ENCODE measurements at places on chromosomes 12 and 14.
A peak's percentile ranks its signal among the peaks of the same experiment; 100 is the strongest.

- no peak for DNase-seq
These were observed 9.0 kb downstream of the DYNC1H1 start for GRCh38 chr14:101973356-101973755.

DNA sequence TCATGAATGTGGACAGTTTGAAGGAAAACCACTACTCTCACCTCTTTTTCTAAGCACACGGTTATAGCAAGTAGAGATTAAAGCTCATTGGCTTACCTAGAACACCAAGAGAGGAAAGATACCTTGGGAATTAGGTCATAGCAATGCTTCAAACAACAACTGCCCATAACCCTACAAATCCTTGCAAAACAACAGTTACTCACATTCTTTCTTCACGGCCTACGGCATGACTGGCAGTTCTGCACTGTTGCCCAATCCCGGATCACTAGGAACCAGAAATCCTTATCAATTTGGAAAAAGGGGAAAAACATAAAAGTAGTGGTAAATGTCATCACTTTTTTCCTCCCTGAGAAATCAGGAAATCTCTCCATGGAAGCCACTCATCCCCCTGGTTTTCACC is 9.6 kb upstream of the ISM2 start:
- peak; percentile 95 for DNase-seq

GRCh38 chr14:89626233-89626806 is 209.3 kb upstream of the FOXN3 start:
- DNase-seq, result no peak

- peak; percentile 26 for DNase-seq
These were observed 441 bp downstream of the PDE3A start for GRCh38 chr12:20368651-20369304.

- DNase-seq, result peak; percentile 83
These were observed at the start of gene SLC2A3 for GRCh38 chr12:7935590-7936581. TSS of gene SLC2A3 (minus strand) at chr12:7936187. CDS start at chr12:7936034, 153 bp downstream.

DNA sequence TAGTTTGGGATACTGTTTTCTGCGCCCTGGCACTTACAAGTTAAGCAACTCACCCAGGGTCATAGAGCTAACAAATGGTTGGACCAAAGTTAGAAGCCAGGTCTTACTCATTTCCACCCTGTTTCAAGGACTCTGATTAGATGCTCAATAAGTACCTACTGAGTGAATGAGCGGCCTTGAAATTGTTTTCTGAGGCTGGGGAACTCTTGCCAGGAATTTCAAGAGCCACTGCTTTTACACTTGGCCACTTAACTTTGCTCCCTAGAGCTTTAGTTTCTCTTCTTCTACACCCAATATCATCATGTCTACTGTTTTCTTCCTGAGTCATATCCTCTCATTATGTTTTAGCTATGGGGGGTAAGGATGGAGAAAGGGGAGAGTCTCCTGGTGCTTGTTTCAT is 431.6 kb downstream of the ZFP36L1 start:
- peak; percentile 73 for DNase-seq

- no peak for DNase-seq
These were observed 28.1 kb upstream of the CD9 start for GRCh38 chr12:6172086-6172485.

DNA sequence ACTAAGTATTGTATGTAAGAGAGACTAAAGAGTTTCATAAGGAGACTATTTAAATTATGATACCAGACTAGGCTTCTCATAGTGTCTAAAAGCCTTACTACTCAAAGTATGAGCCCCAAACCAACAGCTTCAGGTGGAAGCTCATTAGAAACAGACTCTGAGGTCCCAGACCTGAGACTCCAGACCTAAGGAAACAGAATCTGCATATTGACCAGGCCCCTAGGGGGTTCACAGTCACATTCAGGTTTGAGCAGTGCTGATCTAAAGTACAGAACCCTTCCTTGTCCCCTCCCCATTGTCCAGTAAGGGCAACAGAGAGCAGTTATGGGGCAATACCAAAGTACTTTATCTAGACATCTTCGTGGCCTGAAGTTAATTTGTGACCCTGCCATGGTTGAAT is 87.7 kb downstream of the SSPN start:
- no peak for DNase-seq

GRCh38 chr12:68074306-68075027 is 85.1 kb downstream of the IFNG start:
- DNase-seq, result no peak

- DNase-seq, result no peak
These were observed 14.3 kb downstream of the RNF212B start for GRCh38 chr14:23252006-23252405.

DNA sequence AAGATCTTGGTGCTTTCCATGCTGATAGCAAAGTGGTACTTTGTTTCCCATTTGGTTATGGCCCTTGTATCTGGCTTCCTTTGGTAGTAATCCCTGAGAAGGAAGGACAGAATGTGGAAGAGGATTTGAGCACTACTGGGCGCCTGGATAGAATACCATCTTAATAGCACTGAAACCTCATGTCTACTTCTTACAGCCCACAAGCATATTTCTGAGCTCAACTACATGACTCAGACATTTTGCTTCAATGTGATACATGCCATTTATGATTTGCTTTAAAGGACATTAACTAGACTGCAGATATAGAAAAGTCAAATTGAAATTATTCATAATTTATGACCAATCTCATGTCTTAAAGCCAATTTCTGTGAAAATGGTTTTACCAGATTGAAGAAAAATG is 80.4 kb downstream of the LIN7A start:
- DNase-seq, result no peak

DNA sequence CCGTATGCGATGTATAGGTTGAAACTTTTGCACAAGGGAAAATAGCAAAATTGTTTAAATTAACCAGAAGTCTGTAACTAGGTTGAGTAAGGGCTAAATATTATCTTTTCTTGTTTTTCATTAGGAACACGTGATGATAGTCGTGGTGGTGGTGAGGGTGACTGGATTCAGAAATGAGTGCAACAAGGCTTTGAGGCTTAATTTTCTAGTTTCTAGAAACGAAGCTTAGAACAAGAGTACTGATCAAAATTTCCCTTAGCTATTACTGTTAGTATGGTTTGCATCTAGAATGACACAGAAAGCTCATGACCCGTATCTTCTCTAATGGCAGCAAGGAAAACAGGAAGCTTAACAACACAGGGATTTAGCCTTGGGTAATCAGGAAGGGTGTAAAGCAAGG is 7.0 kb downstream of the SLIRP start:
- DNase-seq, result no peak

GRCh38 chr12:111733340-111733915 is 33.3 kb upstream of the ALDH2 start:
- no peak for DNase-seq

- no peak for DNase-seq
These were observed 183.1 kb downstream of the CAND1 start for GRCh38 chr12:67452119-67452805.

DNA sequence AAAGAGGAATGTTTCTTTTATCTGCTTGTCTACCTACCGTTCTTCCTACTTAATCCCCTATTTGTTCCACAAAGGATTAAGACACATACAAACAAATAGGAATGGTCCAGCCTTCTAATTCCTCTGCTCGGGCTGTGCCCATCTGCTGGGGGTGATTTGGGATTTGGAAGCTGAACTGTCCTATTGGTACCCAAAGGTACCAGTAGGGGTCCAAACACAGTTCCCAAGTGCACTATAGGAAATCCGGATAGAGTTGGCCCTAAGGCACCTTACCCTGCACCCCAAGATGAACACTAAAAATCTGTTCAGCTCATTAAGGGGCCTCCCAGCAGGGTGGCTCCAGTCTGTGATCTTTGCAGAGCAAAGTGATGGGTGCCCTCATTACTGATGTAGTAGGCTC is 566.9 kb downstream of the NRXN3 start:
- DNase-seq, result no peak

GRCh38 chr12:51349026-51349425 is 2.5 kb upstream of the CELA1 start:
- DNase-seq, result no peak

DNA sequence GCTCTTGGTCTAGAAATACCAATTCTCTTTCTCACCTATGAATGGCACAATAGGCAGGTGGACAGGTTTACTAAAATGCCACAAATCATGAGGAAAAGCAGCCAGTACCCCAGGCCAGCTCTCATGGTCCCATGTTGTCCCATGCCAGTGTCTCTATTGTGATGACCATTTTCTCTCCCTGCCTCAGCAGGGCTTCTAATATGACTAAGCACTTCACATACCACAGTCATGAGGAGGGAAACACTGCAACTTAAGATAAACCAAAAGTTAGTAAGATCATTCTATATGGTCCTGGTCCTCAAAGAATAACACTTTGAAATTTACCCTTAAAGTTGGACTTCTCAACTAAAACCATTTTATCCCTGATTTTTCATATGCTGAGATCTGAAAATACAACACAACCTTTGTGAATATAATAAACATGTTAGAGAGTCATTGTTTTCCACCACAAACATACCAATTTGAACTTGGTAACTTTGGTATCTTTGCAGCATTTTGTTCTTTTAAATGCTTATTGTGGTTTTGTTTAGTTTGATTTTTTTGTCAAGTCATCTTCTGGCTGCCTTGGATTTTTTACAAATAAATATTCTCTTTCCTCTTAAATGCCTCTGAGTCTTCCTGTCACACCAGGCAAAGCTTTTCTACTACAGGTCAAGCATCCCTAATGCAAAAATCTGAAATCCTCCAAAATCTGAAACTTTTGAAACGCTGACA is 3.6 kb downstream of the TTC5 start:
- no peak for DNase-seq

DNA sequence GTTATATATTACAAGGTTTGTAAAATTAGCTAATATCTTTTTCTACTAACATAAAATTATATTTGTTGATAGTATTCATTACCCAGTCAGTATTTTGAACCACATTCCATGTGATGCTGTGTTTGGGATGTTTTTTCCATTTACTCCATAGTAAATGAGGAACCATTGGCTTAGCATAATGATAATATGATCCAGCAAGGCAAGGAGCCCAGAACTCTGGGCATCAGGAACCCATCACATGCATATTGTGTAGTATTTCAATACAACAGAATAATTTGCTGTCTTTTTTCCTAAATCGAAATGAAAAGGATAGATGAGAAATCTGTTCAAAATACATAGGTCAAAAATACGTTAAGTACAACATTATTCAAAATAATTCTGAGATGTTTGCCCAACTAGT is 48.7 kb upstream of the GARIN2 start:
- DNase-seq, result no peak

Data from renal cortical epithelial cell (primary cell).